ENCODE measurements at places on chromosomes 4 and X. TPM values are rescaled to one million over a fixed set of nuclear protein-coding genes. Genes with fewer than 3 reads are reported as not detected.

DNA sequence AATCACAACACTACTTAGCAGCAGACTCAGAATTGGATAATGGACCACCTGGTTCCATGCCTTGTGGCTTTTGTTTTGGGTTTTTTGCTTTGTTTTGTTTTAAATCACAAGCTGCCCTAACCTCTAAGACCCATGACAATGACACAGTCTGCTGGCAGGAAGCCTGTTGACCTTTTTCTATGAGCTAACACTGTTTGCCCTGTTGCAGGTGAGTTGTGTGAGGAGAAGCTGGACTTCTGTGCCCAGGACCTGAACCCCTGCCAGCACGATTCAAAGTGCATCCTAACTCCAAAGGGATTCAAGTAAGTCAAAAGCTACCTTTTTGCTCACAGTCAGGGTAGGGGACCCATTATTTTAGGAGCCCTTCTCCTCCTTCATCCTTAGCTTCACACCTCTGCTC, 110.8 kb upstream of the PACRGL start:
- DNase-seq: no peak
- H3K27me3 ChIP-seq: no peaks in the 10 kb centered on the region
- no peaks in the 10 kb centered on the region for H3K4me1 ChIP-seq
- no peaks in the 10 kb centered on the region for H3K36me3 ChIP-seq
- no peak overlapping the region for H3K4me3 ChIP-seq
- no peak overlapping the region for H3K27ac ChIP-seq

GRCh38 chrX:2627272-2627867, 63.7 kb upstream of the CD99 start:
- peak overlapping the region; percentile 23 for H3K27ac ChIP-seq
- H3K4me1 ChIP-seq: peaks cover 36% of the 10 kb centered on the region
- peak; percentile 69 for DNase-seq

DNA sequence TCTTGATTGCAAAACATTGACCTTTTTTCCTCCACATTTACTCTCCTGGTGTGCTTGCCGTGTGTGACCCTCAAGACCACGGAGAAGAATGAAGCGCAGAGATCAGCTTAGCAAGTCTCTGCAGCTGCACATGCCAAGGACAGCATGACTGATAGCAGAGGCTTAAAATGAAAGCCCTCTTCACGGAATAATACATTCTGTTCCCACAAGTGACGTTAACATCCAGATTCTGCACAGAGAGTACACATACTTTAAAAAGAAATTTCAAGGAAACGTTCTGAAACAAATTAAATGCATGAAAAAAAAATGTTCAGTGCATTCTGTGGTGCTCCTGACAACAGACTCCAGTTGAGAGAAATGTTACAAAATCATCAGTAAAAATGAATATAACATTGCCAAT, 60.9 kb downstream of the SLC7A11 start:
- H3K27me3 ChIP-seq: peaks cover 2% of the 10 kb centered on the region
- no peaks in the 10 kb centered on the region for H3K36me3 ChIP-seq
- no peak overlapping the region for H3K4me3 ChIP-seq
- H3K27ac ChIP-seq: no peak overlapping the region
- DNase-seq: no peak

DNA sequence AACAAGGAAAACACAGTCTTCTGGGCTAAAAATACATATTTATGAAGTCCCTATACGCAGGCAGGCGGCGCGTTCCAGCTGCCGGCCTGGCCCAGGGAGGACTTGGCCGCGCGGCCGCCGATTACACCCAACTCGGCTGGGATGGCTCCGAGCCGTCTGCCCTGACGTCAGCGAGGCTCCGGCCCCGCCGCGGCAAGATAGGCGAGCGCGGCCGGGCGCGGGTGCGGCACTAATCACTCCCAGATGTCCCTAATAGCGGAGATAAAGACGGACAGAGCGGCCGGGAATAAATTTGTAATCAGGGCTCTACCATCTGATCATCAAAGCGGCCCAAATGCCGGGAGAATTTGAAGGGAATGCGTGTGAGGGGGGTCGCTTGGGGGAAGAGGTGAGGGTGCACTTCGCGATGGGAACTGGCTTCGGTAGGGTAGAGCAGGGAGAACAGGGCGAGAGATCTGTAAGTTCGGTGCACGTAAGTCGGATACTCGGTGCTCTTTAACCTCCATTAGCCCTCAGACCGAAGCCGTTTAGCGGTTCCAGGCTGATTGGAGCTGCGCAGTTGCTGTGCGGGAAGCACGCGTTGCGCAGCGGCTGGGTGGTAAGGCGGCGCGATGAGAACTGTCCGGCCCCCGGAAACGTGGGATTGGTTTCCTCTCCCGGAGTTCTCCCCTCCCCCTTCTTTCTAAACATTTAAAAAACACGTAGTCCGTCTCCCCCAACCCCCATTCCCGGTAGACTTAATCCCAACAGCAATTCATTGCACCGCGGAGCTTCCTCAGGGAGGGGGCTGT, 7.7 kb downstream of the HAND2 start:
- peak; percentile 26 for DNase-seq
- peak overlapping the region; percentile 51 for H3K4me3 ChIP-seq
- H3K27ac ChIP-seq: no peak overlapping the region
- peaks cover 88% of the 10 kb centered on the region for H3K27me3 ChIP-seq
- peaks cover 7% of the 10 kb centered on the region for H3K36me3 ChIP-seq

DNA sequence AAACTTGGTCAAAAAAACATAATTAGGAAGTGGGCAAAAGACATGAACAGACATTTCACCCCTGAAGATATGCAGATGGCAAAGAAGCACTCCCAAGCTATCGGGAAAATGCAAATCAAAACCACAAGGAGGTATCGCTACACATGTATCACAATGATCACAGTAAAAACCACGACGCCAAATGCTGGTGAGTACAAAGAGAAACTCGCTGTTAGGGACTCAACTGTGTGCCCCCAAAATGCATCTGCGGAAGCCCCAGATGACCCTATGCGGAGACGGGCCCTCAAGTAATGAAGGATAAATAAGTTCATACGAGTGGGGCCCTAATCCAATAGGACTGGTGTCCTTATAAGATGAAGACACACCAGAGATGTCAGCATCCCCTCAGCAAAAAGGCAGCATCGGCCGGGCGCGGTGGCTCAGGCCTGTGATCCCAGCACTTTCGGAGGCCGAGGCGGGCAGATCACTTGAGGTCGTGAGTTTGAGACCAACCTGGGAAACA, 10.2 kb downstream of the GAK start:
- peak overlapping the region; percentile 38 for H3K4me3 ChIP-seq
- H3K4me1 ChIP-seq: peaks cover 64% of the 10 kb centered on the region
- H3K27ac ChIP-seq: peak overlapping the region; percentile 68
- H3K36me3 ChIP-seq: peaks cover 39% of the 10 kb centered on the region
- DNase-seq: peak; percentile 48
- no peaks in the 10 kb centered on the region for H3K27me3 ChIP-seq

DNA sequence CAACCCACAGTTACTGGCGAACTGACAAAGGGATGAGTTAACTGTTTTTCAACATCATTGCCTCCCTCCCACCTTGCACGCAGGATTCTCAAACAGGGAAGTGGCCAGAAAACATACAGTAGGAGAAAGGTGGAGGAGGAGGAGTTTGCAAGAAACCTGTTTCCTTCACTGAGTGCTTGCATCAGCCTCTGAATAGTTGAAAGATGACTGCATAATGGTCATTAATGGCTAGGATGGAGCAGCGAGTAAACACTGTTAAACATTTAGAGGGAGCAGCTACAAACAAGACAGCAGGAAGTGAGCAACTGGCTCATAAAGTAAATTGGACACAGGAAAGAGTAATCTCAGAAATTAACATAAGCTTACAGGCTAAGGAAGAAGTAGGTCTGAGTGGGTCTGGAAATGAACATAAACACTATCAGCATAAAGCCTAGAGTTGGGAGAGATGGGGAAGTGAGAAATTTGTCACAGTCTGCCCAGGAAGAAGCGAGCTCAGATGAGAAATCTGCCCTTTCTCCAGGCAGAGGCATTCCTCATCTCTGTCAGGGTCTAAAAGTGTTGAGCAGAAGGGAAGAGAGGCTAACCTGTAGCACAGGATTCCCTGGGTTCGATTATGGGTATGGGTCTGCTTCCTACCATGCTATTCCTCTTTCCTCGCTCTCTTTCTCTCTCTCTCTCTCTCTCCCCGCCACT, 38.6 kb downstream of the TRPC5OS start:
- DNase-seq: no peak
- H3K4me3 ChIP-seq: no peak overlapping the region
- no peaks in the 10 kb centered on the region for H3K4me1 ChIP-seq

DNA sequence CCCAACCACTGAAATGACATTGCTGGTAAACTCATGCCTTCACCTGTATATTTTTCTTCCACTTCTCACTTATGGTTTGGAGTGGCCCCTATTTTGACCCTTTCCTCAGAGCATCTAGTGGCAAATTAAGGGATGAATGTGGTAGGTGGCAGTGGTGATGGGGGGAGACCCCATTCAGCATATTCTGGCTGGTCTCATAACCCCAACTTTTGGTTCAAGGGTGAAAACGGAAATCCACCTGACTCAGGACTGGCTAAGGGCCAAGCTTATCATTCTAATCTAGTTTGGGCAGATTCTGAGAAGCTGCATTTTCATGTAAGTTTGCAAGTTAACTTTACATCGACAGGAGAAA, 47.0 kb upstream of the NSUN7 start:
- H3K27me3 ChIP-seq: no peaks in the 10 kb centered on the region
- peak; percentile 73 for DNase-seq

DNA sequence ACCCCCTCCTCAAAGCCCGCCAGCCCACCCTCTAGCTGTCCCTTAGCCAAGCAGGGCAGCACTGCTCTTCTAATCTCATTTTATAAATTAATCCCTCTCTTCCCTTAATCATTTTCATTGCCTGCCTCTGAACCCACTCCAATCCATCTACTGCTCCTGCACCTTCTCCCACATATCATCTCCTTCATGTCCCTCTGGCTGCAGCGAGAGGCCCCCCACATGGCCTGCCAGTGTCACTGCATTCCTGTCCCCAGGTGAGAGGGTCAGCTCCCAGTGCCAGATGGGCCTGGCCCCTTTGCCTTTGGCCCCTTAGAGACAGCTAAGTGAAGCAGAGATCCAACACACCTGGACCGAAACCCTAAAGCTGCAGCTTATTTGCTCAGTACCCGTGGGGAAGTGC, 79.4 kb downstream of the PJA1 start:
- H3K4me3 ChIP-seq: no peak overlapping the region
- no peaks in the 10 kb centered on the region for H3K36me3 ChIP-seq
- no peak overlapping the region for H3K27ac ChIP-seq
- no peak for DNase-seq
- H3K4me1 ChIP-seq: no peaks in the 10 kb centered on the region

- H3K27me3 ChIP-seq: no peaks in the 10 kb centered on the region
- no peaks in the 10 kb centered on the region for H3K36me3 ChIP-seq
- no peak overlapping the region for H3K4me3 ChIP-seq
- H3K27ac ChIP-seq: no peak overlapping the region
- no peaks in the 10 kb centered on the region for H3K4me1 ChIP-seq
Measured at GRCh38 chrX:55210931-55211677, 9.0 kb upstream of the PAGE5 start.

GRCh38 chr4:101993002-101993841, 202.7 kb downstream of the BANK1 start:
- no peaks in the 10 kb centered on the region for H3K36me3 ChIP-seq
- no peak overlapping the region for H3K27ac ChIP-seq
- H3K4me1 ChIP-seq: no peaks in the 10 kb centered on the region
- H3K4me3 ChIP-seq: no peak overlapping the region
- peaks cover 2% of the 10 kb centered on the region for H3K27me3 ChIP-seq

GRCh38 chrX:106863697-106864096, 39.4 kb downstream of the RIPPLY1 start:
- no peaks in the 10 kb centered on the region for H3K36me3 ChIP-seq
- H3K4me1 ChIP-seq: no peaks in the 10 kb centered on the region
- no peaks in the 10 kb centered on the region for H3K27me3 ChIP-seq

DNA sequence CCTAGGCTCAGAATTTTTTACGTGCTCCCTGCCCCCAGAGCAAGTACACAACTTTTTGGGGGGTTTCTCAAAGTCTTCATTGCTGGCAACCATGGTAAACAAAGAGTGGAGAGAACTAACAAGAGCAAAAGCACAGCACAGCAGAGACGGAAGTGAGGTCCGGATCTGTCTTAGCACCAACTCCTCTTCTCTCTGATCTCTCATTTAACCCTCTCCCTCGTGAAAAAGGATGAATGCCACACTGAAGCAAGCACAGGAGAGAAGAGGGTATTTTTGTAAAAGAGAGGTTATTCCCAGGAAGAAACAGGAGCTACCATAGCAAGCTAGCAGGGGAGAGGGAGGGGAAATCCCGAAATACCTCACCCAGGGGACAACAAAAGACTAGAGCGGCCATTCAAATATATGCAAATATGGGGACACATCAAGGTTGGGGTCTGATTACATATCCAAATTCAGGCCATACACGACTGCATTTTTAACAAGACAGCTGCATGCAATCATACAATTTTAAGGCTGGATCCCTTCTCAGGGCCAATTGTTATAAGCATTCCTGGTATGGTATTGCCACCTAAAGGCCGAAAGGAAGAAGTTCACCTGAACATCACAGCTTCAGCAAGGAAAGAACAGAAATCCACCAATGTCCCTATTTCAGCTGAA, 46.6 kb downstream of the CD40LG start:
- H3K4me3 ChIP-seq: peak overlapping the region; percentile 68
- H3K27ac ChIP-seq: peak overlapping the region; percentile 98
- H3K4me1 ChIP-seq: peaks cover 75% of the 10 kb centered on the region
- no peaks in the 10 kb centered on the region for H3K27me3 ChIP-seq

DNA sequence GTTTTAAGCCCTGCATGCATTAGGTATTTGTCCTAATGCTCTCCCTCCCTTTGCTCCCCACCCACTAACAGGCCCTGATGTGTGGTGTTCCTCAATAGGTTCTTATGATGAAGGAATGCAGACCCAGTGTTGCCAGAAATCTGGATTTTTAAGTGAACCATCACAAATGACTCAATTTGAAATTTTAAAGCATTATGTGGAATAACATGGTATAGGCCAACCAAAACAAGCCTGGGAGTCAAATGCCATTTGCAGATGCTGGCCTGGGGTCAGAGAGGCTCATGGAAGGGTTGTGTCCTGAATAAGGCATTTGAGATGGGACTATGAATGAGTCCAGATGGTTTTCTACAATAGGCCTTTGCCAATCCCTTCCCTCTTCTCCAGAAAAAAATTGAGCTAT, 179.6 kb downstream of the SHROOM3 start:
- no peaks in the 10 kb centered on the region for H3K4me1 ChIP-seq
- peaks cover 6% of the 10 kb centered on the region for H3K27me3 ChIP-seq
- no peak overlapping the region for H3K4me3 ChIP-seq
- no peak overlapping the region for H3K27ac ChIP-seq
- no peaks in the 10 kb centered on the region for H3K36me3 ChIP-seq
- no peak for DNase-seq

GRCh38 chr4:94940520-94940908, 182.8 kb downstream of the BMPR1B start:
- H3K36me3 ChIP-seq: no peaks in the 10 kb centered on the region
- H3K27me3 ChIP-seq: no peaks in the 10 kb centered on the region
- DNase-seq: no peak

The NR3C2 gene
- 3.7 TPM for total RNA-seq

The HMGB3 gene
- total RNA-seq: 29.3 TPM

The DCAF12L1 gene
- not detected for total RNA-seq

The FGD1 gene
- 0.18 TPM for total RNA-seq

The ACE2 gene
- not detected for total RNA-seq

The FRMPD4 gene
- total RNA-seq: not detected

The NAP1L3 gene
- total RNA-seq: 2.2 TPM

The OPRPN gene
- not detected for total RNA-seq

The NXF2B gene
- not detected for total RNA-seq

The PNMA5 gene
- total RNA-seq: not detected

The KCTD8 gene
- total RNA-seq: not detected

The MAGEA10 gene
- not detected for total RNA-seq

The VAMP7 gene
- total RNA-seq: 37.2 TPM

The TBX22 gene
- not detected for total RNA-seq
